ENCODE measurements at places on chromosomes 6 and 20.

GRCh38 chr20:50218987-50219435, 28.4 kb downstream of the CEBPB start:
- no peak for DNase-seq

- DNase-seq: no peak
These were observed 228.3 kb downstream of the NRN1 start for GRCh38 chr6:5778317-5778857.

GRCh38 chr6:30793521-30794194, 49.3 kb upstream of the IER3 start:
- no peak for DNase-seq

DNA sequence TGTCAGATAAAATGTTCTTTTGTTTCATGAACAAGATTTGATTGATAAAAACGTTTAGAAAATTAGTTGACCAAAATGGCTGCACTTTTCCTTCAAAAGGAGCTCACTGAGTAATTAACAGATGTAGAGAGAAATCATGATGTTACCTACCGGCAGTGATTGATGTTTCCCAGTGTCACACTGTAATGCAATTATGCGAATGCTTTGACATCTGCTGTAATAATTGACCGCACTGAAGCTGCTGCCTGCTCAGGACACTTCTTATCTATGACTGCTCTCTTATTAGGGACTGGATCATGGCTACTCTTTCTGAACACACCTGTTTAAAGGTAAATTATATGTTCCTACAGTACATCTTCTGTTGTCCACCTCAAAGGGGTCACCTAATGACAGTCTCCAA, 94.6 kb downstream of the GPR63 start:
- DNase-seq: no peak

GRCh38 chr6:140178935-140179334, 804.5 kb upstream of the CITED2 start:
- DNase-seq: no peak

DNA sequence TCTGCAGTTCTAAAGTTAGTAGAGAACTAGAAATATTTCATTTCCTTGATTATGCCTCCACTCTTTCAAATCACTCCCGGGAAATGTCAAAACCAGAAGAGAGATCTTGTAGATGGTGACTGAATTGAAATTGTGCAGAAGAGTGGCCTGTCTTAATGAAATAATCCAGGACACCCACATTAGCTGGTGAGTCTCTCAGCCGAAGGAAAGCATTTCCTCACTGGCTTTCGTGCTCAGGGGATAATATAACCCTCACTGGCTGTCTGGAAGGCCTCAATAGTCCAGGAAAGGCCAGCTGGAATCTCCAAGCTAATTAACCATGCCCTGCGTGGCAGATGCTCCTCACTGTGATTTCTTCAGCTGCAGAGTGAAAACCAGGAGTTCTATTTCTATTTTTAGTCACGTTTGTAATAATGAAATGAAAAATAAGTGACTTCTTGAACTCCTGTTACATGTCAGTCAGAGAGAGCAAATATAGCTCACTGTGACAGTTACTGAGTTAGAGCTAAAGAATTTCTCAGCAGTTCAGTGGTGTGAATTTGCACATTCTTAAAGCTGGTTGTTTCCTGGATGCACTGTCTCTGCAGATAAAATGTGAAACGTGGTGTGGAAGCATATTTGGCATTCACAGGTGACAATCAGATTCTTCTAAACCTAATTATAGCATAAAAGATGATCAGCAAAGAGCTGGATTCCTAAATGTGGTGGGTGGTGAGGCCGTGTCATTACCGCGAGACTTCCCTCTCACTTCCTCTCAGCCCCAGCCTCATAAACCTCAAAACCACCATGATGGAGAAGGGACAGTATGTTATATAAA, 211.7 kb downstream of the LMBRD1 start:
- DNase-seq: no peak

DNA sequence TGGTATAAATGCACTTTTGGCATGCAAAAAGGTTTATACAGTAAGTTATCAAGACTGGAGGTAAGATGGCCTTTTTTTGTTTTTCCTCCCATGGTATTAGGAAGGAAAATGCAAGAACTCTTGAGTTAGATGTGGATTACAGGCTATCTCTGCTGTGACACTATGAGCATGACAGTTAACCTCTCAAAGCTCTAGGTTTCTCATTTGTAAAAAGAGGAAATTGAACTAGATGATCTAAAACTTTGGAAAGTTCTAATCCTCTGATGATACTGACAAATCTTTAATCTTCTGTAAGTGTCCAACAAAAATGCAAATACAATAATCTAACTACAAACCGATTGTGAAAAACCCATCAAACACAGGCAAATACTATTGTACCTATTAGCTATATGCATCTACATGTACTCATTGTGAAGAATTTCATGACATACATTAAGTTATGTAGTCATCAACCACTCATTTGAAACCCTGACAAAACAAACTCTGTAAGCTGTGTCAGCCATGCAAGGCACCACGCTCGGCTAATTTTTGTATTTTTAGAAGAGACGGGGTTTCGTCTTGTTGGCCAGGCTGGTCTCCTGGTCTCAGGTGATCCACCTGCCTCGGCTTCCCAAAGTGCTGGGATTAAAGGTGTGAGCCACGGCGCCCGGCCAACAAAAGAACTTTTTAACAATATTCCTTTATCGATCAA, 4.2 kb downstream of the CDK19 start:
- no peak for DNase-seq

DNA sequence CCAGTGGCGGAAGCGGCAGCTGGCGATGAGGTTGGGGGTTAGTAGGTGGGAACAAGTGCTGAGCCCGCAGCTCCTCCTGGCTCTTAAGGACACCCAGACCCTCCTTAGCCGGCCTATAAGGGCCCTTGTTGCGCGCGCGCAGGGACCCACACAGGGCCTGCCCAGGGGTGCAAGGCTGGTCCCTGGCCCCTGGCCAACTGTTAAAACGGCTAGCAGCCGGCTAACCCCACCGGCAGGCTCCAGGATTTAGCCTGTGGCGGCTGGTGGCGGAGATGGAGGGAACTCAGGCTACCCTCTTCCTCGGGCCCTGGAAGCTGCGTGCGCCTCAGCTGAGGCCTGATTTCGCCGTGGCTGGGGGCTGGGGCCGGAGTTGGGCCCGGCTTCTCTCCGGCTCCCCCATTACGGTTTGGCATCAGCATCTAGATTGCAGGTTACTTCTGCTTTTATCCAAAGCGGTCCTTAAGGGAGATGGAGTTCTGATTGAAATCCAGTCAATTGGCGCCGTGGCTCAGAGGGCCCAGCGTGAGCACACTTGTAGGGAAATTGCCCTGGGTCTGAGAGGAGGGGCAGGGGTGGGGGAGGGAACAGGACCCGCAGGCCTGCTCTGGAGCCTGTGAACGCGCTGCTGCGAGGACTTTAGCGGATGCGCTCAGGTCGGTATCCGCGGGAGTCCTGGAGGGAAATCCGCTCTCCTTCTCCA, 36.9 kb upstream of the CCDC167 start:
- DNase-seq: no peak

- no peak for DNase-seq
These were observed 18.9 kb upstream of the ENPP5 start for GRCh38 chr6:46189726-46190125.

GRCh38 chr6:21199262-21199661, 394.3 kb upstream of the SOX4 start:
- no peak for DNase-seq

GRCh38 chr6:32968867-32969684, 682 bp downstream of the BRD2 start:
- no peak for DNase-seq

- DNase-seq: no peak
These were observed 4.2 kb downstream of the SRSF3 start for GRCh38 chr6:36598326-36598725.

DNA sequence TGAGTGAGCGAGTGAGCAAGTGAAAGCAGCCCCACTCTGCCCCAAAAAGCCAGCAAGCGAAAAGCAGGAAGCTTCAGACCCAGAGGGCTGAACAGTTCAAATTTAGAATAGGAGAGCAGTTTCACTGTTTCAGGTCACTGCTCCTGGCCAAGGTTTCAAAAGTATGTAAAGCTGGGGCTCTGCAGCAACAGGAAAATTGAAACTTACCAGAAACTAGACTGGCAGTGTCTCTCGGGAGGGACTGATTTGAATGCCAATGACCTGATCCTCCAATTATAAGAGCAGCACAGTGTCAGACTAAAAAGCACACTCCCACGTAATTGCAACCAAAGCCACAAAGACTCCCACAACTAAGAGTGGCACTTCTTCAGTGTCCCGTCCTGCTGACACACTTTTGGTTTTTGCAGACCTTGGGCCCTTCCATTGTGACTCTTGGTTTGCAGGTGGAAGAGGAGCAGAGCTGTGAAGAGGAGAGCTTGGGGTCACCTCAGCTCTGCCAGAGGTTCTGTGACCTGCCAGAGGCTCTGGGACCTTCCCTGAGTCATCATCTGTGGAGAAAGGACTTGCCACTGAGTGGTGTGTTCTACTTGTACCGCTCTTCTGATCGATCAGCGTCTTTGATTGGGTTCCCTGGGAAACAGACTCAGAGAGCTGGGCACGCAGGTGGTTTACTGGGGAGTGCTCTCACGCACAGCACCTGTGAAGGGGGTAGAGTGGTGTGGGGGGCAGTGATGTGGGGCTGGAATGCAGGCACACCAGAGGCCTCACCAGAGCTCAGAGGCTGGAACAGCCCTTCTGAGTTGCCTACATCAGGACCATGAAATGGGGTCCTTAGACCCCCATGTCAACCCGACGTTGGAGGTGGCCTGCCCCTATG, 52.7 kb upstream of the PTGIS start:
- DNase-seq: no peak

DNA sequence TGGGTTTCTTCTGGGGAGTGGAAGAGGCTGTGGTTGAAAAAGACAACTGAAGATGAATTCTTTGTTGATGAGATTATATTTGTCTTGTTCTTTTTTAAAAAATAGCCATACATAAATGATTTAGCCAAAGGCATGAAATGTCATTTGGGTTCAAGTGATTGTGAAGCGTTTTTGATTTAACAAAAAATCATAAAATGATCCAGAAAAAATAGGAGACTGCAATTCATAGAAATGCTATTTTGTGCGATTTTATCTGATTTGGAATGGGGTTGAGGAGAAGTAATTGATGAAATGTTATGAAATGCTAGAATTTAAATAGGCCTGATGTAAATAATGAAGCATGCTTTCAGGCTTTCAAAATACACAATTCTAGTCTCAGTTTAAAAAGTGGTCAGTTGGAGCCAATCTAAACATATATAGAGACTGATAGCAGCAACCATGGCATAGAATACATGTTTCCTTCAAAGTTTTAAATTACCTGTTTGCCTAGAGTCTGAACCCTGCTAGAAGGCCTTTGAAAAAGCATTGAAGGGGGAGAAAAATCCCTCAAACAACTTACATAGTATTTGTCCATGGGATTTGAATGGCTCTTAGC, 21.8 kb downstream of the PFDN4 start:
- DNase-seq: no peak

DNA sequence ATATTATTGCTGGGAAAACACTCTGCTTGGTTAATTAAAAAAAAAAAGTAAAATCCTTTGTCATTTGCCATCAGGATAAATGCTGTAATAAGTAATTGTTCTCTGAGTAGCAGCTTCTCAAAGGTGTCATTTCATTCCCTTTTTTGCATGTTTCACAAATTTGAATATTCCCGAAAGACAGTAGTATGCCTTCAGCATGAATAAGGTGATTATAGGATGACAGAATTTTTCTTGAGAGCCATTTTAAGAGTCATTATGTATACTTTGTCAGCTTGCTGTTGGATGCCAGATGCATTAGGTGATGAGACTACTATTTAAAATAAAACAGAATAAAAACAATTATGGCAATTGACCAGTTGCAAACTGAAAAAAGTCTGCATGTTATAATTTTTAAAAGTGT, 200.7 kb downstream of the HDGFL1 start:
- no peak for DNase-seq

DNA sequence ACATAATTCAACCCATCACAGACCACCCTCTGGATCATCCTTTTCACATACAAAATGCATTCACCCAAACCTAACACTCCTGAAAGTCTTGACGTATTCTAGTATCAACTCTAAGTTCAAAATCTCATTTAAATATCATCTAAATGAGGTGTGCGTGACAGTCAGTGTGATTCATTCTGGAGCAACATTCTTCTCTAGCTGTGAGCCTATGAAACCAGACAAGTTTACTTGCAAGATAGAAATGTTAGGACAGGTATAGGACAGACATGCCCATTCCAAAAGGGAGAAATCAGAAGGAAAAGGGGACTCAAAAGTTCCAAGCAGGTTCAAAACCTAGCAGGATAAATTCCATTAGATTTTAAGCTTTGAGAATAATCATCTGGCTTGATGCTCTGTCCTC, 329.7 kb downstream of the CD83 start:
- DNase-seq: no peak

DNA sequence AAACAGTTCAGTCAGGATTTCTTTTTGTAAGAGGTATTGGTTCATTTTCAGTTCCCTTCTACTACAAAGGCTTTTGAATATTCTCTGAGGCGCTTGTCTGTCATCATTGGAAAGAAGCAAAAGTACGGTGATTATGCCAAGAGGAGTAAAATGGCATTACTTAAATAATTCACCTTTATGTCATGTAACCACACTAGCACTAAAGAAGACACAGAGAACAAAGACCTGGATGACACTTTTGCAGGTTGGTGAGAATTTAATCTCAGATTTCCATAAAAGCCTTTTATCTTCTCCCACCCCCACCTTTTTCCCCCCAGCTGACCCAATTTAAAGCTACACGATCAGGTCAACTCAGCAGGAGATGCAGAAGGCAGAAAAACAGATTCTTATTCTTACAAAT, 451.8 kb downstream of the HACE1 start:
- no peak for DNase-seq

DNA sequence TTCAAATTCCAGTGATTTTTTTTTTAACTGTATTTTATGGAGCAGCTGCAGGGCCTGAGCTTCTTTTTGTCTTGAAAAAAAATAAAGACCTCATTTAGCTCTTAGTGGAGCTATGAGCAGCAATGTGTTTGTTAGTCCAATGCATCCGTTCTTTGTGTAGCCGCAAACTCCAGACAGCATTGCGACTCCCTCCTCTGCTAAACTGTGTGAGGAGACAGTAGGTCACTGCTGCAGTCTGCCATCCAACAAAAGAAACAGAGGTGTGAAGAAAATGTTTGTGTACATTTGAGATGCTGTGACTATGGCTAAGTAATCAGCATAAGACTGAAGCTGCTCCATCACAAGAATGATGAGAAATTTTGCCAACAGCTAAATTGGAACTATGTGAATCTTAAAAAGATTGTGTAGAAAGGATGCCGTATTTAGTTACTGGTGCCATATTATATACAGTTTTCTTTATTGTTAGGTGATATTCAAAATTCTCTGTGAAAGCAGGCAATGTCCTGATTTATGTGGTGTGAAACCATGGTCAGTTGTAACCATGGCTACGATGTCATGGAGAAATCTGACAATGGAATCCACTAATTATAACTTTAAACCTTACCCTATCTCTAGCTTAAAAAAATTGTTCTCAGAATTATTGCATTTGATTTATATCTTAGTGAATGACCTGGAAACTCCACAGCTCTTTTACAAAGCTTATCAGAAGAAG, 428.8 kb upstream of the EPHA7 start:
- DNase-seq: no peak

GRCh38 chr6:161033667-161034066, 42.1 kb downstream of the MAP3K4 start:
- no peak for DNase-seq

- no peak for DNase-seq
These were observed 166.3 kb downstream of the MANEA start for GRCh38 chr6:95743591-95743990.

- no peak for DNase-seq
These were observed 571.6 kb upstream of the NOX3 start for GRCh38 chr6:156027248-156027626.
